ENCODE measurements at places on chromosomes 2 and 18.

GRCh38 chr2:151085181-151085611, 176.5 kb downstream of the RBM43 start:
- DNase-seq, result no peak

- no peak for DNase-seq
These were observed 106.5 kb upstream of the KCTD1 start for GRCh38 chr18:26654616-26655524.

GRCh38 chr2:12168791-12169388, 422.5 kb downstream of the LPIN1 start:
- no peak for DNase-seq

GRCh38 chr2:162009543-162009942, 64.5 kb downstream of the DPP4 start:
- no peak for DNase-seq

- no peak for DNase-seq
These were observed 153.7 kb downstream of the CAMKMT start for GRCh38 chr2:44515416-44515815.

DNA sequence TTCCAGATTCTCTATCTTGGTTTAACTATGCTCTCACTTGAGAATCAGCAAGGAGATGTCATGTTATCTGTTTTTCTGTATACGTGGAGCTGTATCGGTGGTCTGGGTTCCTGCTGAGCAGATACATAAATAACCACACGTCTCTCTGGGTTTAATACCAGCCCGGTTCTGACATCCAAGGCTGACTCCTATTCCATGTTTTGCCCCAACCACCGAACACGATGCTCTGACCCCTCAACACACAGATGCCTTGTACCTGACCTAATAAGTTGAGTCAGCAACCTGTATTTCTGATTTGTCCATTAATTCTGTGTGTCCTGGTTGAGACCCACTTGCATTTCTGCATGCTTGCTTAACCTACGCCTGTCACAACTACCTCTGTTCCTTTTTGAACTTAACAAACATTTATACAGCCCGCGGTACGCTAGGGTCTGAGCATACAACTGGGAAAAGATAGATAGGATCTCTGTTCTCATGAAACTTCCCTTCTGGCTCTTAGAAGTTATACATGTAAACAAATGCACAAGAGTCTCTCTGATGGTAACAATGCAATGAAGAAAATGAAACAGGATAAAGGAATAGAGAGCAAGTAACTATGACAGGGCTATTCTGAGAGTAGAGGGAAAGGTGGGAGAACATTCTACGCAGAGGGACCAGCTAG, 480.4 kb downstream of the PARD3B start:
- no peak for DNase-seq

DNA sequence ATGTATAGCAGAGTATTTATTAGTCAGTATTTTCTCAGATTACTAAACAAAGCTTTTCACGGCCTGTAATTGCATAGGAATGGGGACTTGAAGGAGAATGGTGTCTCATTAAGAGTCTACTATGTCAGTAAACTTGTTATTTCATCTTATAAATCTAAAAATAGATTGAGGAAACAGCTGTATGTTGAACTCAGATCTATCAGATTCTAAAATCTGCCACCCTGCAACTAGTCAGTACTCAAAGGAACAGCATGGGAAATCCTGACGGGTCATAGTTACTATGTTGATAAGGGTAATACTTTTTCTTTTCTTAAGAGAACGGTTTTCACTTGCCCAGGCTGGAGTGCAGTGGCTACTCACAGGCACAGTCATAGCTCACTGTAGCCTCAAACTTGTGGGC, 70.2 kb upstream of the EMILIN2 start:
- no peak for DNase-seq

DNA sequence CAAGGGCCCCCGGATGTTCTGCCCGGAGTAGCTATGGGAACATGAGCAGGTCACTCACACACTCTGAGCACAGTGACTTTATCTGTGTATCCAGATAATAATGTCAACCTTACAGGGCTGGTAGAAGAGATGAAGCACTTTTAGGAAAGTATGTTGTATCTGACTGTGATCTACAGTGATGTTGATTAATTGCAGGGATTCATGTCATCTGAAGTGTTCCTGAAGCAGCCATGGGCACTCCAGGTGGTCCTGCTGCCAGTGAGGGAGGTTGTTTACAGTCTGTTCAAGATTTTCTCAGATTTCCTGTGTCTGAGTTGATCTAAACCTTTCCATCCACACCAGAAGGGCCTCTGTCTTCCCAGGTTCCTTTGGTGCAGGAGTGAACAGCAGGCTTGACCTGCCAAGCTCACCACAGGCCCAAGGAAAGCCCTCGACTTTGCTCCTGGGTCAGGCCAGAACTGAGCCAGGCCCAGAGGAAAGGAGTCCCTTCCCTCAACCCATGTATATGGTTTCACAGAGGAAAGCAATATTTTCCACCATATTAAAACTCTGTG, 28.0 kb downstream of the KIAA2012 start:
- DNase-seq, result no peak

DNA sequence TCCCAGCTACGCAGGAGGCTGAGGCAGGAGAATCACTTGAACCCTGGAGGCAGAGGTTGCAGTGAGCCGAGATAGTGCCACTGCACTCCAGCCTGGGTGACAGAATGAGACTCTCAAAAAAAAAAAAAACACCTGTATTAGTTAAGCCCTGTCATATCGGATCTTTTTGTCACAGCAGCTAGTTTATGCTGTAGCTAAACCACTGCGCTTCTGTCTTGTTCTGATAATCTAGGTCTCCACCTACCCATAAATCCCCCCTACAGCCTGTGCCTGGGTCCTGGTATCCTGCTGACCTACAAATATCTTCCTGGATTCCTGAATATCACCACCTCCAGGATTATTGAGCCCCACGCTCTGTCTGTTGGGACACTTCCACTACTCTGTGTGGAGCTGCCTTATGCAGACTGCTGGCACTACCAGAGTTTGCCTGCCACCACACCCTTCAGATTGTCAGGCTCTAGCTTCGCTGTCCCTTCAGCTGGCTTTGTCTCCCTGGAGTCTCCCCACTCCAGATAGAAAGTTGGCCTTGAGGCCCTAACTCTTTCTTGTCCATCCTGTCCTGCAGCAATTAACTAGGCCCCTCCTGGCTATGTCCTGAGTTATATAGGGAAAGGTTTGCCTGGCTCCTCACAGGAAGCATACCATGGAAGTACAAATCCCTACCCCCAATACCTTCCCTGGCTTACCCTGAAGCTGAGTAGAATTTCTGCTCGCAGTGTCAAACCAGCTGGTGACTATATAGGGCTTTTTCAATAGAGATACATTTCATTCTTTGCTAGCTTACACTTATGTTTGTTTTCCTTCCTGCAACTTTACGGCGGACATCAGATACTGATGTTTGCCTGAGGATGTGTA, 136.0 kb upstream of the SERTAD2 start:
- no peak for DNase-seq

GRCh38 chr2:42127425-42128424, 41.4 kb upstream of the EML4 start:
- peak; percentile 67 for DNase-seq

DNA sequence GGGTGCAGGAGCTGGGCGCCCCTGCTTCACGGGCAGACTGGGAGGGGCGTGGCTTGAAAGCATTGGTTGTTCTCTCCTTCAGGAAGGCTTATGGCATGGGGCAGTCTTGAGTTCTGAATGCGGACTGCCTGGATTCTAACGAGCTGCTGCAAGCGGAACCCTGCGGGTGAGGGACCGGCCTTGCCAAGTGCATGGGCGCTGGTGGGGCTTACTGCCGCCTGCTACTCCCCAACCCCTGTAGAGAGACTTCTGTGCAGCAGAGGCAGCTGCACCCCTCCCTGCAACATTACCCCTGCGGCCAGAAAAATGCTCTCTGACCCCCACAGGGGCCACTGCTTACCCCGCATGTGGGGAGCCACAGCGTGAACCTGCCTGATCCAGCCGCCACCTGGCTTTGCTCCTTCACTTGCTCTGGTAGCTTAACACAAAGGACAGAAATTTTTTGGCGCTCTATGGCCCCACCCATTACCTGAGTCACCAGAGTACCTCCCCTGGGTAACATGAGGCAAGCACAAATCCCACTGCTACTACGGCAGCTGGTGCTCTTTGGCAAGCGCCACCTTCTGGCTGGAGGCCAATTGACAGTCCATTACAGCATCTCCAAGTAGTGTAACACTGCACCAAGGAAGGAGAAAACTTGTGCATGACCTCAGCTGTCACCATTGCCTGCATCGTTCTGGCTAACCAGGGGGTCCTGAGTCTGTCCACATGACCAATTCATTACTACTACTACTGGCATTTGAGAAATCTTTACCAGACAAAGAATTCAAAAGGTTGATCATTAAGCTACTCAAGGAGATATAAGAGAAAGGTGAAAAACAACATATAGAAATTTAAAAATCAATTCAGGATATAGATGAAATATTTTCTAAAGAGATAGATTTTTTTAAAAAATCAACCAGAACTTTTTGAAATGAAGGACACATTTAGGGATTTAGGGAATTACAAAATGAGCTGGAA, 35.4 kb downstream of the MYL12B start:
- DNase-seq, result peak; percentile 90

DNA sequence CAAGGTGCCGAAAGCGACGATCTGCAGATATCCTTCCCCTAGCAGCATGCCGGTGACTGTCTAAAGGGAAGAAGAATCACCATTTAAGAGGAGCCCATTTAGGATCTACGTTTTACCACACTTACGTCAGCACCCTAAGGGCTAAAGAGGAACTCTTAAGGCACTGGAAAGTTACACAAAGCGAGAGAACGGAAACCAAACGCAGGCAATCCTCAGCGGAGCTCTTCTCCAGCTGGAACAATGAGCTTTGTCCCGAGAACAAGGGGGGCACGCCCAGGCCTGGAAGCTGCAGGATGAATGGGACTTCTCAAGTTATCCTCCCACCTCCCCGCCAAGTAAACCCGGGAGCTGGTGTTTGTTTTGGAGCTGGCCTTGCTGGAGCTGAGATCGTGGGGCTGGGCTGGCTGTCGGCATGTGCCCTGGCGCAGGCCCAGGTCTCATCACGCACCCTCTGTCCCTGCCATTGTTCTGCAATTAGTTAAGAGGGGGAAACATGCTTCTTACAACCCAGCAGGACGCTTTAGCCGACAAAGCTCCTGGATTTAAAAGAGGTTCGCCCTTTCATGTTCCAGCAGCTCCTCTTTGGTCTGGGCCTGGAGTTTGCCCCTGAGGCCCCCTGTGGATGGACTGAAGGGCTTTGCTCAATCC, 36.4 kb downstream of the PXDN start:
- no peak for DNase-seq

- DNase-seq, result no peak
These were observed 112.2 kb upstream of the TTC39C start for GRCh38 chr18:23902396-23902795.

DNA sequence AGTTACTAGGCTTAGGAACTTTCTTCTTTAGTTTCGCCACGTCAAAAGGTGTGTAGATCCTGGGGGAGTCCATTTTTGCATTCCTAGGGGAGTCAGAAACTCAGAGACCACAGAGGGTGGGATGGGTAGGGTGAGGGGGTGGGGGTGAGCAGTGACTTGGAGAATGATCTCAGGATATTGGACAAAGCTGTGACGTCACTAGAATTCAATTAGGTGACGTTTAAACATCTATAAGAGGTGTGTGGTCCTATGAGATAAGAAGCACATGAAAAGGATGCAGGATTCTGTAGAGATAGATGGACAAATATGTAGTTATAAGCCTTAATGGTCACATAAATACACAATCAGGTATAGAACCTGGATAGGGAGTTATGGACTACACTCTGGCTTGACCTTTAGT, 21.5 kb downstream of the SLC4A3 start:
- no peak for DNase-seq

DNA sequence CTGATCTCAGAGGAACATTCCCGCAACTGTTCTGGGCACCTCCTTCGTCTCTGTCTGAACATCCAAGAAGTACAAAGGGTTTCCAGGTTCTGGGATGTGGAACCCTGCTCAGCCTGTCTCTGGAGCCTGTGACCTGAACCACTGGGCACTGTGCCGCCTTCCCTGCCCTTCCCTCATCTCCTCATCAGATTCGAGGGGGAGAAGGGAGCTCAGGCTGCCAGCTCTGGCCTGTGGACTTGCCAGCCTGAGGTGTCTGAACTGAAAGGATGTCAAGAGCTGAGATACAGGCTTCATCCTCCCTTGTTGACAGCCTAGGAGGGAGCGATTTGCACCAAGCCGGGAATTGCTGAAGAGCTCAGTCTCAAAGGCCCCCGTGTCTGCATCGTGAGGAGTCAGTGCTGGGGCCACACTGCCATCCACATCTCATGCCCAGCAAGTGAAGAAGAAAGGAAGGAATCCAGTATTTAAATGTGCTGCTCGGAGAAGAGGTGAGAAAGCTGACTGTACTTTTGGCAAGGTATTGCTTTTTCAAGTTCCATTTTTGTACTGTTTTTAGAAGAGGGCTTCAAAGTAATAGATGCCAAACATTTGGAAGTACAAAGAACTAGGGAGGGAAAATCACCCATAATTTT, 12.6 kb downstream of the NEU2 start:
- no peak for DNase-seq

DNA sequence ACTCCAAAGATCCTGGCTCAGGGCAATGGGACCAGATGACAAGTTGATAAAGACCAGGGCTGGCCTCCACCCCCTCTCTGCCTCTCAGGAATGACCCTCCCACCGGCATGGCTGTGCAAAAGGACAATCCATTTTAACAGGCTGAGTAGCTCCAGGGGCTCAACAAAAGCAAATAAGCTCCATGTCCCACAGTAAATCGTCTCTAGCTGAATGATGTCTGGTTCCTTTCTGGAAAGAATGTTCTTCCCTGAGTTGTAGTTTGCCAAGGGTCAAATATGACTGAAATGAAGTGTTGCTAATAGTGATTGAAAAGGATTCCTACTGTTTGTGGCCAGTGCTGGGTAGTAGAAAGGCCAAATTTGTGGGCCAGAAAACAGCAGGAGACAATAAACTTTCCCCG, 434.4 kb upstream of the ETAA1 start:
- DNase-seq, result no peak

DNA sequence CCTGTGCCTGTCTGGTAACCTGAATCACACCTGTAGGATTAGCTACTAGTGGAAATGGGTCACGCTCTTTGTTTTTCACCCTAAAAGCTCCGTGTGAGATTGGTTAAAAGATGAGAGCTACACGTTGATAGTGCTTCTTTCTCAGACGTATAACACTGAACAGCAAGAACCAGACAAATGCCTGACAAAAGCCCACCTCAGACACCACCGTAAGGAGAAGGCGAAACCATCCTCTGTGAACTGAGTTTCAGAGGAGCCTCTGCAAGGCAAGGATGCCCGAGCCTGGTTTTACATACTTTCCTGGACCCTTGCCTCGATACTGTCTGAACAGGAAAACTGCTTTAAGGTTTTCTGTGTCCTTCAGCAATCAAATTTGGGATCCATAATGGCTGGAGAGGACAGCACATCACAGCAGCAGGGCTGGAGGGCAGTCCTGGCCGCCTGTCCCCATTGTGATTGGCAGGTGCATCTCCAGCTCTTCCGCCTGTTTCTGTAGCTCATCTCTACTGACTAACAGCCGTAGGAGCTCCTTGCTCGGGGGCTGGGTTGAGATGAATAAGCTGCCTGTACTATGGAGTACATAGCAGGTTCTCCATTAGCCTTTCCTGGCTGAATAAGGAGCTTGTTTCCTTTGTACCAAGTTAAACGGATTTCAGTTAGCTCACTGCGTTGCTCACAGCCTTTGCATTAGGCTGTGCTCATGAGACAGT, 155.5 kb downstream of the MYT1L start:
- no peak for DNase-seq
